ENCODE measurements at places on chromosomes 4 and X.

- no peak for DNase-seq
Measured at GRCh38 chr4:53552711-53553110, 38.6 kb downstream of the LNX1 start.

- no peak for DNase-seq
Measured at GRCh38 chrX:148024425-148025148, 43.5 kb downstream of the FMR1NB start.

- no peak for DNase-seq
Measured at GRCh38 chr4:118712872-118713271, 27.7 kb downstream of the METTL14 start.

- DNase-seq = no peak
Measured at GRCh38 chr4:8394806-8395205, 45.7 kb downstream of the ACOX3 start.

DNA sequence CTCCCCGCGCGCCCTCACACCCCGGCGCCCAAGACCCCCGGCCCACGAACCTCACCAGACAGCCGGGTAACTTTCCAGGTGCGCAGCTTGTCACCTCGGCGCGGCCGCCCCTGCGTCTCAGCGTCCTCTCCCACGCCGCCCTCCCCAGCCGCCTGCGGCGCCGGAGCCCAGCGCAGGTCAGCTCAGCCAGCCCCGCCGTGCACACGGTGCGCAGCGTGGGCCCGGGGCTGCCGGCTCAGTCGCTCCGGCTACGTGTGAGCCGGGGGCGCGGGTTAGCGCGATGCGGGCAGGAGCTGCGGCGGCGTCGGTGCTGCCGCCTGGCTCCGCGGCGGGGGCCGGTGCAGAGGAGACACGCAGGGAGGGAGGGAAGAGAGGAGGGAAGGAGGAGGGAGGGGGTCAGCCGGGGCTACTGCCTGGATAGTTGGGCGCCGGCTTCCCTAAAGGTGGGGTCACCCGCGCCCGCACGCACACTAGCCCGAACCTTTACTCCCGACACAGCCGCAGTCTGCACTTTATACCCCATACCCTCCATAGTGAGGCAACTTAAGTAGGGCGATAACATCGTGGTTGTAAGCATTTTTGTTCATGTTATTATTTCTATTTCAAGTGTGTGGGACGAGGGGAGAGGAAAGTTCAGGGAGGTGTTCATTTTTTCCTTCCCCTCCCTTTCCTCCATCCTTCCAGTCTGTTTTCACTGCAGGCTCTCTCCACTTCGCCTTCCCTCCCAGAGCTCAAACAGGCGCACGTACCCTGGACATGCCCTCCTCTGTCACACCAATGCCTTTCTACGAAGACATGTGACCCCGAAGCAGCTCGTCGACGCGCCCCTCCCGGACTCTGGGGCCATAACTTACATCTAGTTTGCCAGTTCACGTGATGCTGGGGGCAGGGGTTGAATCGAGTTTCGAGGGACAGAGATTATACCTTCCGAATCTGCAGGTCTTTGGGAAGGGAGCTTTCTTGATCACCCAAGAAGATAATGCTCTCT lies at the start of gene PRKG2:
TSS of gene PRKG2 (minus strand) at position 342 of the 988 bp plus-strand sequence. CDS start 10,175 bp downstream, outside the sequence.
- DNase-seq = peak; percentile 30

- no peak for DNase-seq
Measured at GRCh38 chr4:185810746-185811508, 1.1 kb downstream of the SORBS2 start.

GRCh38 chr4:75849461-75849860 lies 52.8 kb downstream of the PPEF2 start:
- DNase-seq = no peak

DNA sequence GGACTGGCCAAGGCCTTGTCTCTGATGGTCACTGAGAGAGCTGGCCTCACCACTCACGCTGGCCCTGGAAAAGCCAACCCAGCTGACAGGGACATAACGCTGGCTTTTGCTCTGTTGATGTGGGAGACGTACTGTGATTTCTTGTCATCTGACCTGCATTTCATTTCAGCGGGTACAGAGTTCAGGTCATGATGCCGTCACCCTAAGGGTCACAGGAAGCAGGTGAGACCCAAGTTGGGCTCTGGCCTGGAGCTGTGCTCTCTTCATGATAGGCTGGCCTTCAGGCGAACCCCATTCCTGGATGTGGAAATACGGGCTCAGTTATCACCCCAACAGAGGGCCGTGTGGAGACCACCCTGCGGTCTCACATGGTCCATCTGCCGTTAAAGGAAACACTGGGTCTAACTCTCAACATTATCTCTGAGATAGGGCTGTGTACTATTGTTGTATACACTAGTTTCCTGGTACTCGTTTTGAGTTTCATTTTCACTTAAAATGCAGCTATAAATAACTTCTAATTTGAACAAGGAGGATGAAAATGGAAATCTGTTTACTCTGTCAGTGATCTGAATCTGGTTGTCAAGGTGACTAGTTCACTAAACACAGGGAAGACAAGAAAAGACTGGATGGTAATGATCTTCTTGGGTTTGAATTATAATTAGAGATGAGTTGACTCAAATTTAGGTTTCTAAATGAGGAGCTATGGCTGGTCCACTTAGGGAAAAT lies 89.1 kb downstream of the TBC1D9 start:
- DNase-seq = no peak

GRCh38 chr4:179981161-179981560 lies 2262.0 kb upstream of the TENM3 start:
- no peak for DNase-seq

GRCh38 chrX:153491351-153491914 lies 3.3 kb upstream of the BGN start:
- DNase-seq = no peak

DNA sequence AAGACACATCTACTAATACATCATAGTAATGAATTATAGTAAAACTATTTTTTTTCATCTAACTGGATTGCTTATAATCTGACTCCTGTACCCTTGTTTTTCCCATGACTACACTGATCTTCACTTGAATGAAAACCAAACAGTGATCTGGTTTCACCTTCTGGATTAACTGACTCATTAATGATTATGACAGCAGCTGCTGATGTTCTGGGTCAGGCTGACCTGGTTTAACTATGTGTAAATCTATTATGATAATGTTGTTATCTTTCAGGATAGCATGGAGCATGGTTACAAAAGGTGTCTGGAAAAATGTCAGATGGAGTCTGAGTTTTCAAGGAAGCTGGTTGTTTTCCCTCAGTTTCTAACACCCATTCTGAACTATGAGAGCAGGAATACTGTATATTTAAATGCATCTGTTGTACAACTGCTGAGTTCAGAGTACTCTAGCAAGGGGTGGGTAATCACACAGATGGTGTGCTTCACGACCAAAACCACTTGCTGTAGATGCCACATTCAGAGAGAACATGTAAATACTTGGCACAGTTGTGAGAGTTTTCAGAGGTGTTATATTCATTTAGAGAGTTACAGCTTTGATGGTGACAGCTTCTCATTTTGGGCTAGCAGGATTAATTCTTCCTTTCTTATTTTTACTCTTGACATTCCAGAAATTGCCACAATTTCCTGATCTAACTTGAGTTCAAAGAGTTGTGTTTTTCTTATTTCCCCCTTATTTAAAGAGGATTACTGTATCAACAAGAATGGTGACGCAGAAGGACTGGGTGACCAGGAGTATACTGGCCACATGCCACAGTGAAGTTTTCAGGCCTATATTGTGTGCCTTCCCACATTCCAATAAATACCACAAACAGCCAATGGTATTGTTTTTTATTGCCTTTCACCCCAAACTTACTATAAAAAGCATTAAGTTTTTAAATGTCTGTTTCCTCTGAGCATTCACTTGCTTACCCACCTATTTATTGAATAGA lies 249.7 kb upstream of the TET2 start:
- no peak for DNase-seq

GRCh38 chrX:45622042-45622423 lies 421.4 kb upstream of the DIPK2B start:
- DNase-seq = no peak

GRCh38 chr4:145090380-145090779 lies 7.6 kb downstream of the ANAPC10 start:
- DNase-seq = no peak

GRCh38 chr4:71648448-71648847 lies 135.4 kb downstream of the GC start:
- DNase-seq = no peak

DNA sequence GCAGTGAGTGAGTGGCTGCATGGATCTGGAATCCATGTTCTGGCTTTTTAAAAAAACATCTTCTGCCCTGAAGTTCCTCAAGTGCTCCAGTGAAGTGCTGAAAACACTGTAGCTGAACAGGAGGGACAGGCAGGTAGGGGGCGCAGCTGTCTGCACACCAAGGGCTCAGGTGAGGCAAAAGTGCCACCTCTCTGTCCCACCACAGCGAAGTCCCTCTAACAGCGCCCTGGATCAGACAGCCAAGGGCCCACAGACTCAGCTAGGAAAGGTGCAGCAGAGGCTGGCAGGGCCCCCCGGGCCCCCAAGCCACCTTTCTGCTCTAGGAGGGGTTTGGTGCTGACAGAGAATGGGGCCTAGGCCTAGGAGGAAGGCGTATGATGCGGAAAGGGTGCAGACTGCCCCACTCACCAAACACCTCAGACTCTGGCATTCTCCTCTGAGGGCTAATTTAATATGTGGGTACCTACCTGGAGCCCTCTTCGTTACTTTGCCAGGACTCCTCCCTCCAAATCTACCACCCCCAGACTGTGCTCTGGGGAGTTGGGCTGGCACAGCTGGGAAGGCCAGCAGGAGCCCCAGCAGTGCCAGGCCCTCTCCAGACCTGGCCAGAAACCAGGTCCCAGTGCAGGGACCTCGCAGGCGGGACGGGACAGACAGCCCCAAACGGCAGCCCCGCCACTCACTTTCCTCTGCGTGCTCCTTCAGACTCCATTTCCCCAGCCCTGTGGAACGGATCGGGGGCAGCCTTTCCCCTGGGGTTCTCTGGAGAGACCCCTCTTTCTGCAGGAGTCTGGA lies 73.7 kb downstream of the ENPP6 start:
- no peak for DNase-seq

Data from left cardiac atrium (tissue), 4 donors.